ENCODE measurements at places on chromosomes 12 and 14.

DNA sequence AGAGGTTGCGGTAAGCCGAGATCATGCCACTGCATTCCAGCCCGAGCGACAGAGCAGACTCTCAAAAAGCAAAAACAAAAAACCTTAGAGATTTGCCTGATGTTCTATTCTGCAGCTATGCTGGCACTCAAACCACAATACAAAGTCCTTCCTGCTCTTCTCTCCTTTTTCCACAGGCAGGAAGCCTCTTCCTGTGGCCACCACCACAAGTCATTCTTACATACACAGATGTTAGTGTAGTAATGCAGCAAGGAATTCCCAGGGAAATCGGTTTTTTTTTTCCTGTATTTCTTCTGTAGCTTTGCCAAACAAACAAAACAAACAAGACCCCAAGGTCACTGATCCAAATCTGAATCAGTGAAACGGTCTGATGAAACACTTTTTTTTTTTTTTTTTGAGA lies 104.3 kb downstream of the FIGNL2 start:
- DNase-seq, result no peak

DNA sequence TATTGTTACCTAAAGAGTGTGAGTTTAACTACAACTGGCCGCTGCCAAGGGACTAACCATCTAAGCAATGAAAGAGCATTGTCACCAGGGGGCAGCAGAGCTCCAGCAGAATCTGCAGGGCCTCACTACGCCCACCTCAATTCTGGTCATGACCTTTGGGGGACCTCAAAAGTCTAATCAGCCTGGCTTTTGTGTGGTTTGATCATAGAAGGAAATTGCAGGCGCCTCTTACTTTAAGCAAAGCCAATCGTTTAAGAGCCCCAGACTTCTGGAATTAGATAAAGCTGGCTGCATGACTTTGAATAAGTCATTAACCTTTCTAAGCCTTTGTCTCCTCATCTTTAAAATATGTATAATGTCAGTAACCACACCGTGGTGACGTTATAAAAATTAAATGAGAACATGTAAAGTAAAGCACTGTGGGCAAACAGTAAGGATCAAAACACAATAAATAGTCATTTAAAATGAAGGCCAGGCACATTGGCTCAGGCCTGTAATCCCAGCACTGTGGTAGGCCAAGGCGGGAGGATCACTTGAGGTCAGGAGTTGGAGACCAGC lies 58.6 kb downstream of the TBX3 start:
- DNase-seq, result no peak

DNA sequence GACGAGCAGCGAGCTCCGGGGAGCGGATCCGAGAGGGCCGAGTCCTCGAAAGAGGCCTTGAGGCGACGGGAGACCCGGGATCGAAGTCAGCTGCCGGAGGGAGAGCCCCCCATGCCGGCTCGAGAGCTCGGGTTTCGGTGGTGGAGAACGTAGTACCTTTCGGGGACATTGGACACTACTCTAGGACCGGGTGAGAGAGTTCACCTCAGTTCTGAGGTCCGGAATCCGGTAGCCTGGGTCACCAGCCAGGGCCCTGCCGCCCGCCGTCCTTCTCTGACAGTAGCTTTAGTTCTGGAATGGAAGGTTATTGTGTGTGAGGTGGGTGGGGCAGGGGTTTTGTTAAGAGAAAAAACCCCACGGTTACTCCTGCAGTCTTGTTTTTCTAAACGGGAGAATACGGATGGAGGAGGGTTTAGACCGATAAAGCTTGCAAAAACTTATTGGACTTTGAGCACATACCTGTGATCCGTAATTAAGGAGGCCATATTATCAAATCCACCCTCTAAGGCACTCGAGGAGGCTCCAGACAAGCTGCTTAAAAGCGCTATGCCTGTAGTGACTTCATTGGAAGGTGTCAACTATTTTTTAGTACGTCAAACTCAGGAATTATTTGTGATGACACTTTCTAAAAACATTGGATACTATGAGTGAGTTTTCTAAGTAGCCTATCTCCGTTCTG lies 765 bp downstream of the SCYL2 start:
- DNase-seq, result no peak

DNA sequence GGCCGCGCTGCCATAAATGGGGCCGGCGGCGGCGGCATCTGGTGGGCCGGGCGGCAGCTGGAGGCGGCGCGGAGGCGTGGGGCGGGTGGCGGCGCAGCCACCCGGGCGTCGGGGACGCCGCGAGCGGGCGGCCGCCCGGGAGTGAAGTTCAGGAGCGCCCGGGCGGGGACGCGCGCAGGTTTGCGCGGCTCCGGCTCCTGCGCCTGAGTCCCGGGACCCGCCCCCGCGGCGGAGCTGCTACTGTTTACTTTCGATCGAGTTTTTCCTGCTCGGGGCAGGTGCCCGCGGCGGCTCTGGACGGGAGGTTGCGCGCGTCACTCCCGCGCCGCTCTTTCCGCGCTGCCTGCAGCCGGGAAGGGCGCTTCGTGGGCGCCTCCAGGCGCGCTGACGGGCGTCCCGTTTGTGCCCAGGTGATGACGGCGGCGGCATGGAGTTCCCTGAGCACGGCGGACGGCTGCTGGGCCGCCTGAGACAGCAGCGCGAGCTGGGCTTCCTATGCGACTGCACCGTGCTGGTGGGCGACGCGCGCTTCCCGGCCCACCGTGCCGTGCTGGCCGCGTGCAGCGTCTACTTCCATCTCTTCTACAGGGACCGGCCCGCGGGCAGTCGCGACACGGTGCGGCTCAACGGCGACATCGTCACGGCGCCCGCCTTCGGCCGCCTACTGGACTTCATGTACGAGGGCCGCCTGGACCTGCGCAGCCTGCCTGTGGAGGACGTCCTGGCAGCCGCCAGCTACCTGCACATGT lies at the start of gene ZBTB42:
TSS of gene ZBTB42 (plus strand) at position 331 of the 749 bp plus-strand sequence. CDS start at position 428, 97 bp downstream.
- no peak for DNase-seq

Data from NCI-H187 treated with DMSO at 0.1 percent for 48 hours (cell line).